ENCODE measurements at places on chromosomes 1 and 21.
A peak's percentile ranks its signal among the peaks of the same experiment; 100 is the strongest.

DNA sequence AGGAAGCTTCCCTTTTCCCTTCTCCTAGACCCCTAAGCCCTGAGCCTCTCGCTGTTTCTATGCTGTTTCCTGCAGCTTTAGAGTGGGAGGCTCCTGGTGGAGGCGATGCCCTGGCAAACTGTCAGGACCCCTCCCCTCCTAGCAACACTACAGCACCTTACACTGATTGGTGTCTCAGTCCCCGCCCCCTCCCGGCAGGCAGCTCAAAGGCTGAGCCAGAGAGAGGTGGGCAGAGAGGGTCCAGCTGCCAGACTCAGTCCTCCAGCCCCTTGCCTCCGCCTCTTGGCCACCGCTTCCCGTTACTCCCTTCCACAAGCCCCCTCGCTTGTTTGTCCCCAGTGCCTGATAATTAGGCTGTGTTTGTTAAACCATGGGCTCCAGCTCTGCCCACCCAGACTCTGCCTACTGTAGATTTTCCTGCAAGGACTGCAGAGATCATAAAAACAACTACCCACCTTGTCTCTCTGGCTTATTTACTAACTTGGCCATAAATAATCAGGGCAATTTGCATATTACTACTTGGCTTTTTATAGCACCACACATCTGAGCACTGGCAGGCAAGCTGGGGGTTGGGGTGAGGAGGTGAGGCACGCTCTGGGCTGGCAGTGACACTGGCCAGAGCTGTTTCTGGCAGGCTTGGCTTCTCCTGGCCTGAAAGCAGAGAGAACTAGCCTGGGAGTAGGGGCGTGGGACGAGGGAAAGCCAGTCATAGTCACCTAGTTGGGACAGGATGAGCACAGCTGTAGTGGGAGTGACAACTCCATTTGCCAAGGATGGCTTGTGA is 107.5 kb downstream of the CSMD2 start:
- no peak for DNase-seq

DNA sequence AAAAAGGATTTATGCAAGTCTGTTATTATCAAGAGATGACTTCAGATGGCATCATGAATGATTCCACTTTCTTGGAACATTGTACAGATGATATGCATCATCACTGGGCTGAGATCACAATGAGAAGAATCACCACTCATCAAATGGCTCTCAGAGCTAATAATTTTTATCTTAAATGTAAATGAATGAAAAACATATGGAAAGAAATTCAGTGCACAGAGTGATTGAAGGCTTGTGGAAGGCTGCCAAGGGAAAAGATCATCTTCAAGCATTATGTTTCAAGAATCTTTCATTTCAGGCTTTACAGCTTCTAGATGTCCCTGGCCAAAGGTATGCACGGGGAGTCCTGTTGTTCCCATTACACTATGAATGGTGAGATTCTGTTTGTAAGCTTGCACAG is 955.7 kb downstream of the TTLL7 start:
- no peak for DNase-seq

DNA sequence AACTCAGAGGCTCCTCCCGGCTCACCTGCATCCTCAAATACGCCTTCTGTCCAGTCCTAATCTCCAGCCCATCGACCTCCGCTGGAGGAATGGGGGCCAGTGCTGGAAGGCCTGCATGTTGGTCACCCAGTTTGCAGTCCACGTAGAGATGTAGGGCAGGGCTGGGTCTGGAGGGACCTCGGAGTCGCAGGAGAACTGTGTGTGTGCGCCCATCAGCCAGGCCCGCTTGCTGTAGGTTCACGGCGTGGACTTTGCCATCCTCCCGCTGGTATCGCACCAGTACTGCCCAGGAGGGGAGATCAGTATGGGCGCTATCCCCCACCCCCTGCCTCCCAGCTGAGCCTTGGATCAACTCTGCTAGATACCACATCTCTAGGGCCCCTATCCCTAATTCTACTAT is 2.7 kb downstream of the THBS3 start:
- DNase-seq = no peak

DNA sequence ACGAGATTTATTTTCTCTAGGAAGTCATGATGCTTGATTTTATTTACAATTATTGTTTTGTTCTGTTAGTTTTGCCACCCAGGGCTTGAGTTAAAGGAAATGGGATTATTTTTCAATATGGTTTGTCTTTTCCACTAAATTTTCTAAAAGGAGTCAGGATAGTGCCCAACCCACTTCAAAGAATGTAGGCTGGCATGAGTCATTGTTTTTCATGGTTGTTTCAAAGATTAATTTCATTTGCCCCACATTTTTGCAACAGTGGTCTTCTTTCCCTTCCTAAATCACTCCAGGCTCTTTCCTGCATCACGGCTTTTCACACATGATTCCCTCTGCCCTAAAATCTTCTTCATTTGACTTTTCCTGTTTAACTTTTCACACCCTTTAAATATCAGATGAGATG is 2.5 kb downstream of the SLAMF6 start:
- DNase-seq = no peak

DNA sequence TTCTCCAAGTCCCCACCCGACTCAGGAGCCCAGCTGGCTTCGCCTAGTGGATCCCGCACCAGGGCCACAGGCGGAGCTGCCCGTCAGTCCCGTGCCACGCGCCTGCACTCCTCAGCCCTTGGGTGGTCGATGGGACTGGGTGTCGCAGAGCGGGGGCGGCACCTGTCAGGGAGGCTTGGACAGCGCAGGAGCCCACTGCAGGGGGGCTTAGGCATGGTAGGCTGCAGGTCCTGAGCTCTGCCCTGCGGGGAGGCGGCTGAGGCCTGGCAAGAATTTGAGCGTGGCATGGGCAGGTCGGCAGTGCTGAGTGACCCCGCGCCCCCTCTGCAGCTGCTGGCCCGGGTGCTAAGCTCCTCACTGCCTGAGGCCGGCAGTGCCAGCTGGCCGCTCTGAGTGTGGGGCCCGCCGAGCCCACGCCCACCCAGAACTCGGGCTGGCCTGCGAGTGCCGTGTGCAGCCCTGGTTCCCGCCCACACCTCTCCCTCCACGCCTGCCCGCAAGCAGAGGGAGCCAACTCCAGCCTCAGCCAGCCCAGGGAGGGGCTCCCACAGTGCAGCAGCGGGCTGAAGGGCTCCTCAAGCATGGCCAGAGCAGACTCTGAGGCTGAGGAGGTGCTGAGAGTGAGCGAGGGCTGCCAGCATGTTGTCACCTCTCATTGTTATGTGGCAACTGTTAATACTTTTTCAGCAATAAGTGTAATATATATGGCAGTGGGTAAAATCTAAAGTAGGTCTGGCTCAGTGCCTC is 548.4 kb upstream of the BRINP3 start:
- DNase-seq = no peak

DNA sequence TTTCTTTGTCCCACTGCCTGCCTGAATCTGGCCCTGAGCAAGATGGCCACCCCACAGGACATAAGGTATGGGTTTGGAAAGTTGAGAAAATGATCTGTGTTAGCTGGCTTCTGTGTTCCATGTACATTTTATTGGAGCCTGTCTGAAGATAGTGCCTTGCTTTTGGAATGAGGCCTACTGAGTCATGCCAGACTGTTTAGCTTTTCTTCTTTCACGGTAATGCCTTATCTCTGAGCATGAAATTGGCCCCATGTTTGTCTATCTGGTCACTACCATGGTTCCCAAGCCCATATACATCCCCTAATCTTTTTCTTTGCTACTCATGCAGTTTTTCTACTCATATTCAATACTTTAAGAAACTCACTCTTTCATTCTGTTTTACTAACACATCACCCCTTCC is 85.1 kb upstream of the LMO4 start:
- DNase-seq = peak; percentile 41

DNA sequence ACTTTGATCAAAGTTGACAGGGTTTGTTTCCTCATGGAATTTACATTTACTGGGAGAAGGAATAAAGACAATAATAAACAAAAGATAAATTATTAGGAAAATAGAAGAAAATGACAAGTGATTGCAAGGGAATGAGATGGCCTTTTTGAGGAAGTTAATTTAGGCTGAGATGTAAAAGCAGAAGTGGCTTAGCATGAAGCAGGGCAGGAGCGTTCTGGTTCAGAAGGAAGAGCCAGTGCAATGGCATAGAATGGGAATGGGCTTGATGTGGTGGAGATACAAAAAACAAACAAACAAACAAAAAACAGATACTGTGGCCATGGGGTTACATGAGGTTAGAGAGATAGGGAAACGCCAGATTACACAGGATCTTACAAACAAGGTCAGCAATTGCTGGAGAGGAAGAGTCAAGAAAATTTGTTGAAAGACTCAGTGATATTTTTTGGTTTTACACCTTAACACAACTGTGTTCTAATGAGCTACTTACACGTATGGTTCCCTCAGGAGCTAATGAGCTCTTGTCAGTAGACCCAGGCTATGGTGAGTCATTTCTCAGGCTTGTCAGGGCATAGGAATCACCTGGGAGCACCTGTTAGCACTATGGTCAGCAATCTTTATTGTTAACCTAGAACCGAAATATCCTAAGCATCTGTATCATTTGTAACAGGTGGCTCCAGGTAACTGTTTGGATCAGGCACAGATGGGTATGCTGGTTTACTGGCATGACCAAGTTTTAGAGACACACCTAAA is 8.7 kb upstream of the CADM3 start:
- DNase-seq = no peak

Measured in fibroblast of lung (primary cell).